ENCODE measurements at places on chromosomes 3 and 15. TPM values are rescaled to one million over a fixed set of nuclear protein-coding genes. Genes with fewer than 3 reads are reported as not detected.

DNA sequence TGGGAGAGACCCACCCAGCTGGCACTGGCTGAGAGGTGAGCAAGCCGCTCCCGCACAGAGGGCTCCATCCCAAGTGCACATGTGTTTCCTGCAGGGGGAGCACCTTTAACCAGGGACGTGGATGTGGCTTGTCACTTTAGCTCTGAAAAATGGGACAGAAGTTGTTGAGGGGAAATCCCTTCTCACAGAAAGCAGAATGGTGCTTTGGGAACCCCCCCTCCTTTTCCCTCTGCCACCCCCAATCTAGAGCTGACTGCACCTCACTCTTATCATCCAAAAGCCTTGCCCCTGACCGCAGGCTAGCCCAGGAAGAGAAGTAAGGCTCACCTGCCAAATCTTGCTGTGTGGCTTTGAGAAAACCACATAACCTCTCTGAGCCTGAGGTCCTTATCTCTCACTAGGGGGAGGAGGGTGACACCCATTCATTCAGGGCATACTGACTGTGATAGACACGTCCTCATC lies 77.9 kb downstream of the RPN1 start:
- H3K36me3 ChIP-seq = no peaks in the 10 kb centered on the region
- H3K27ac ChIP-seq = no peak overlapping the region
- H3K4me1 ChIP-seq = no peaks in the 10 kb centered on the region

DNA sequence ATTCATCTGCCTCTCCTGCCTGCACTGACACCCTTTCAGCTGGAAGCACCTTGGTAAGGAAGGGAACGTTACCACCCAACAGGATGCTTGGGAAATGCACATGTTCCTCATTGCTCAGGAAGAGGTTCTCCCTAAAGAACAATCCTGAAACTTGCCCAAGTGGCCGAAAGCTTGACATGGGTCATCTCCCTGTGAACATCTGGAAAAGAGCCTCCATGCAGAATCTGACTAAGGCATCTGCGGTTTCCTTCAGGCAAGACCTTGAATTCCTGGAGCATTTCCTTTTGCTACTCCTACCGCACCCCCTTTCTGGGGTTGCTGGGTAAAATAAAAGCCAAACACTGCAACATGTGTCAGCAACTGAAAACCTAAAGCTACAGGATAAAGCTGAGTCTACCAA lies 68.7 kb upstream of the SNRK start:
- H3K4me1 ChIP-seq = no peaks in the 10 kb centered on the region
- no peak overlapping the region for H3K27ac ChIP-seq
- H3K4me3 ChIP-seq = no peak overlapping the region
- H3K36me3 ChIP-seq = no peaks in the 10 kb centered on the region
- no peak for DNase-seq

DNA sequence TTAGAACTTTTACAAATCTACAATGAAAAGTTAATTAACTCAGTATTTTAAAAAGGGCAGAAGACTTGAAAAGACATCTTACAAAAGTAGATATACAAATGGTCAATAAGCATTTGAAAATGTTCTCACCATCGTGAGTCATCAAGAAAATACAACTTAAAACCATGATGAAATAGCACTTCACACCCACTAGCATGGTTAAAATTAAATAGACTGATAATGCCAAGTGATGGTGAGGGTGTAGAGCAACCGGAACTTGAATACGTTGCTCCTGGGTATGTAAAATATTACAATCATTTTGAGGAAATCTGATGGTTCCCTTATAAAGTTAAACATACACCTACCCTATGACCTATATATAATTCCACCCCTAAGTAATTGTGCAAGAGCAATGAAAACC lies 319.8 kb upstream of the UMPS start:
- H3K27ac ChIP-seq = no peak overlapping the region
- H3K4me3 ChIP-seq = no peak overlapping the region
- H3K36me3 ChIP-seq = no peaks in the 10 kb centered on the region

DNA sequence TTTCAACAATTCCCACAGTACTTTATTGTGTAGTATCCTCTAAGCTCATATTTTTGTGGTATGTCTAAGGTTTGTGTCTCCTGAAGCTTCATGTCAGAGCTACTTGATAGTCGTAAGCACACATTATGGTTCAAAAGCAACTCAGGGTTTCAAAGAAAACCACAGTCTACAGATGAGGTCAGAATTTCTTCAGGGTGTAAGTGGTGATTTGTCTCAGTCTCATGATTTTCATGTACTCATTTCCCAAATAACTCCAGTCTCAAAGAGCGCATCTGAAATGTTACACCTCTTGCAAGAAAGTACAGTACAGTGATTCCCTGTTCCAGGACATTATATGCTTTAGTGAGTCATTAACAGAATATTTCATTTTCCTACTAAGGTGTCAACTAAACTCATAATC lies 47.5 kb upstream of the SSR3 start:
- H3K27me3 ChIP-seq = no peaks in the 10 kb centered on the region
- H3K4me3 ChIP-seq = no peak overlapping the region
- no peak overlapping the region for H3K27ac ChIP-seq
- peaks cover 3% of the 10 kb centered on the region for H3K4me1 ChIP-seq

ALPK3 gene
- 23.7 TPM for total RNA-seq

GRCh38 chr3:141191097-141191749 lies 40.4 kb upstream of the PXYLP1 start:
- peaks cover 3% of the 10 kb centered on the region for H3K4me1 ChIP-seq
- no peak overlapping the region for H3K27ac ChIP-seq
- no peaks in the 10 kb centered on the region for H3K36me3 ChIP-seq
- no peaks in the 10 kb centered on the region for H3K27me3 ChIP-seq
- DNase-seq = no peak

PDZRN3 gene
- 10.9 TPM for total RNA-seq

ACKR2 gene
- 0.37 TPM for total RNA-seq

GRCh38 chr3:184300378-184300720 lies 1.3 kb downstream of the PSMD2 start:
- no peak for DNase-seq
- no peaks in the 10 kb centered on the region for H3K27me3 ChIP-seq
- H3K27ac ChIP-seq = no peak overlapping the region
- no peak overlapping the region for H3K4me3 ChIP-seq
- H3K4me1 ChIP-seq = peaks cover 8% of the 10 kb centered on the region

- no peak for DNase-seq
- H3K36me3 ChIP-seq = no peaks in the 10 kb centered on the region
- no peak overlapping the region for H3K27ac ChIP-seq
- H3K4me3 ChIP-seq = no peak overlapping the region
Observed at GRCh38 chr3:23682646-23683045, 123.1 kb upstream of the UBE2E1 start.

GRCh38 chr15:58748040-58748851 lies 1.3 kb downstream of the ADAM10 start:
- no peaks in the 10 kb centered on the region for H3K36me3 ChIP-seq
- peaks cover 10% of the 10 kb centered on the region for H3K4me1 ChIP-seq
- H3K4me3 ChIP-seq = peak overlapping the region; percentile 73
- no peak for DNase-seq
- H3K27ac ChIP-seq = peak overlapping the region; percentile 96
